Stimulated activated CD4-positive, alpha-beta T cell treated with anti-CD3 and anti-CD28 coated beads, Interleukin-4, amount 100 ng/mL, for 1 hour (primary cell): ENCODE measurements at places on chromosomes 7 and 10.

DNA sequence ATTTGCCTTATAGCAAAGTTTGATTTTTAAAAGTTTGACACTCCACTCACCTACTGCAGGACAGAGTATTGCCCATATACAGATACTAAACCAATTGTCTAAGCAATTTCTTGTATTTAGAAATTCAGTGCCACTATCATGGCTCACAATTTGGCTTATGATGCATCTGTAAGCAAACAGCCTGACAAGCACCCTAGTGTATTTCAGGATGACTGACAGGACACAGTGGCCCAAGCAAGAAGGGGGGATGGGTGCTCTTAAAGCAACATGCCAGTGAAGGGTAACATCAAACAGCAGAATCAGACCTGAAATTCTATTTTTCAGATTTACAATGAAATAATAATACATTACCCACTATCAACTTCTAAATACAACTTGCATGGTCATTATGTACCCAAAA is 30.5 kb downstream of the CTNNA3 start:
- no peak for DNase-seq

DNA sequence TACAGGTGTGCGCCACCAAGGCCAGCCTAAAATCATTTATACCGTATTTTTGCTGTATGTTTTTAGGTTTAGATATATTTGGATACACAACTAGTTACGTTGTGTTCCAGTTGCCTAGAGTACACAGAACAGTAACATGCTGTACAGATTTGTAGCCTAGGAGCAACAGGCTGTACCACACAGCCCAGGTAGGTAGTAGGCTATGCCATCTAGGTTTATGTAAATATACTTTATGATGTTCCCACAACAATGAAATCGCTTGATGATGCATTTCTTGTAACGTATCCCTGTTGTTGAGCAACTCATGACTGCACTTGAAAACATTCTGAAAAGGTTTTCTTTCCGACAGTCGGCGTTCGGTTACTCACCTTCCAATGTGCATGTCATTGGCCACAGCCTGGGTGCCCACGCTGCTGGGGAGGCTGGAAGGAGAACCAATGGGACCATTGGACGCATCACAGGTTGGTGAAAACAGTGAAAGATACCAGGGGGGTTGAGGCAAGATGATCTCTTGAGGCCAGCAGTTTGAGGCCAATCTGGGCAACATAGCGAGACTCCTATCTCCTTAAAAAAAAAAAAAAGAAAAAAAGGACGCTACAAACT is 7.7 kb downstream of the PNLIP start:
- DNase-seq: no peak

GRCh38 chr10:123485341-123485960 is 180.7 kb upstream of the GPR26 start:
- no peak for DNase-seq

DNA sequence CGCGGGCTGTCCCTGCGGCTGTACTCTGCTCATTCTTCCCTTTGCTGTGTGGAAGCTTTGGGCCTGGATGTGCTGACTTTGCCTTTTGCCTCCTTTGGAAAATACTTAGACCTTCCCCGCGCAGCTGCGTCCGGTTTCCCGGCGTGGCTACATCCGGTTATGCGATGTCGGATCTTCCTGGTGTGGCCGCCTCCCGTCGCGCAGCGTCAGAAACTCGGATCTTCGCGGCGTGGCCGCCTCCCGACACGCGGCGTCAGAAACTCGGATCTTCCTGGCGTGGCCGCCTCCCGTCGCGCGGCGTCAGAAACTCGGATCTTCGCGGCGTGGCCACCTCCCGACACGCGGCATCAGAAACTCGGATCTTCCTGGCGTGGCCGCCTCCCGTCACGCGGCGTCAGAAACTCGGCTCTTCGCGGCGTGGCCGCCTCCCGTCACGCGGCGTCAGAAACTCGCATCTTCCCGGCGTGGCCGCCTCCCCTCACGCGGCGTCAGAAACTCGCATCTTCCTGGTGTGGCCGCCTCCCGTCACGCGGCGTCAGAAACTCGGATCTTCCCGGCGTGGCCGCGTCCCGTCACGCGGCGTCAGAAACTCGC is 50.2 kb upstream of the SUN1 start:
- DNase-seq: no peak

GRCh38 chr10:31705136-31705535 is 223.5 kb downstream of the ARHGAP12 start:
- no peak for DNase-seq

DNA sequence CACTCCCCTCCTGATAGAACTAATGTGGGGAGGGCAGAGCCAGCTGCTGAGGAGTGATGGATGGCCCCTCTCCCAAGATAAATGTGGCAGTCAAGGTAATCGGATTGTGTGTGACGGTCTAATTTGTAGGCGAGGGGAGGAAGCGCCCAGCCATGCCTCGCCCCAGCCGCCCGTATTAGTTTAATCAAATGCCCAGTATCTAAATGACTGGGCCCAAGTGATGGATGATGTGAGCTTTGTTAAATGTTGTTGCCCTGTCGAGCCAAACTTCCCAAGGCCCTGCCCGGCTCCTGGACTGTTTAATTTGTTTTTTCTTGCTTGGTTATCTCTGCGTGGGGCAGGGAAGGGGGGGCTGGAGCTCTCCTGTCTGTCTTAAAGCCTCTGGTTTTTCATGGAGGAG is 88.4 kb upstream of the PPIF start:
- no peak for DNase-seq

DNA sequence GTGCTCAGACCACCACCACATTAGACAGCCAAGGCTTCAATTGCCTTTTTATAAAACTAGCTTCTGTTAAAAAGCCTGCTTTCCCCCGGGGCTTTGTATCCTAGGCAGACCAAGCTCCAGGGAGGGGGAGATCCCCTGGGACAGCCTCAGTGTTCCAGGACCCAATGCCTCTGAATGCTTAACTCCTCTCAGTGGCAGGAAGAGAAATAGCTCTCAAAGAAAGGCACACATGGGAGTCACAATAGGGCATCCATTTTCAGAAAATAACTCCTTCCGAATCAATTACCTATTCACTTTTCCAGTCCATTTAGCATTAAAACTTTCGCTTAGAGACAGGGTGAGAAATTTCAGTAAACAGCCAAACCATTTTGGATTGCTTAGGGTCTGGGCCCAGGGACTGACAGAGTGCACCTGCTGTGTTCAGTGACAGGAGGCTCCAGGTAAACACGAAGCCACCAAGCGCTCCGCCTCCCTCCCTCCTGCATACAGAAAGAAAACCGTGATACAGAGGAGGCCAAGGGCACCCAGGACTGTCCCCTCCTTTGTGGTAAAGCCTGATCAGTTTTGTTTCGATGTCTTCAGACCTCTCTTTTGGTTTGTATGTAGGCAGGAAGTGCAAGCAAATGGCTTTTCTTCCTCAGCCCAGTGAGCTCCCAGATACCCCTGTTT is 599.7 kb downstream of the KCNMA1 start:
- DNase-seq: no peak

DNA sequence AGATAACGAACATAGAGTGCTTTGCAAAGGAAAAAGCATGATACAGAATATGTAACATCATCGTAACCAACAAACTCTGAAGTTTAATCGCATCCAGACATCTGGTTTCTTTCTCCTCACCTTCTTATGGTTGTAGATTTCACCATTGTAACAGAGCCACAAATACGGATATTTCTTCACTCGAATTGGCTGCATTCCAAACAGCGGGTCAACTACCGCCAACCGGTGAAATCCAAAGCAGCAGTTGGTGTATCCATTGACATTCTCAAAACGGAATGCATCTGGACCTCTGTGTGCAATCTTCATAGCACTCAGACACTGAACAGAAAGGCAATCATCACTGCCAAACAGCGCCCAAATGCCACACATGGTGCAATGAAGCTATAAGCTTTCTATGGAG is 3.4 kb downstream of the ASNS start:
- DNase-seq: no peak

DNA sequence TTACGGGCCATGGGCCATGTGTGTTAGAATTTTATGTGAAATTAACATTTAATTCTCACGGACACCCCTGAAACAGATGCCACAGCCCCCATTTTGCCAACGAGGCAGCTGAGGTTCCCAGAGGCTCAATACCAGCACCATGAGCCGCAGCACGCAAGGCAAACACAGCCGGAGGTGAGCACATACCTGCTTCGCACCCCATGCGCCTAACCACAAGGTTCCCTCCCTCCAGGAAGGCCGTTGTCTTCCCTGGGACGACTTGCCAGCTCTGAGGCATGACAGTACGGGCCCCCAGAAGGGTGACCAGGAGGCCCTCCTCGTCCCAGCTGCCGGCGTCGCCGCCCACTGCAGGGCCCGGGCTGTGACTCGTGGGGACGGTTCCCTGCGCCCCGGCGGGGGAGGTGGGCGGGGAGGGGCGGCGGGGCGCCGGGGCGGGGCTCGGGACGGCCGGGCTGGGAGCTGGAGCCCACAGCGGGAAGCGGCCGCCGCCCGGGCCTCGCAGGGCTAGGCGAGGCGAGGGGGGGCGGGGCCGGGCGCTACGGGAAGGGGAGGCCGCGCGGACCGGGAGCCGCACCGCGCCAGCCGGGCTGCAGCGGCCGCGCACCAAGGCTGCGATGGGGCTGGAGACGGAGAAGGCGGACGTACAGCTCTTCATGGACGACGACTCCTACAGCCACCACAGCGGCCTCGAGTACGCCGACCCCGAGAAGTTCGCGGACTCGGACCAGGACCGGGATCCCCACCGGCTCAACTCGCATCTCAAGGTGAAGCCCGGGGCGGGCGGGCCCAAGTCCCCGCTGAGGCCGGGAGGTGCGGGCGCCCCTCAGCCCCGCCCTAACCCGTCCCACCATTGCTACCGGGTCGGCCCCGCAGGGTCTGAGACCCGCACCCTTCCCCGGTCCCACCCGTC is at the start of gene CAV2:
Gene CAV2, plus strand, starts transcription at position 571 of the 910 bp plus-strand sequence. Its CDS starts 44 bp downstream, at position 615.
- DNase-seq: peak; percentile 5

DNA sequence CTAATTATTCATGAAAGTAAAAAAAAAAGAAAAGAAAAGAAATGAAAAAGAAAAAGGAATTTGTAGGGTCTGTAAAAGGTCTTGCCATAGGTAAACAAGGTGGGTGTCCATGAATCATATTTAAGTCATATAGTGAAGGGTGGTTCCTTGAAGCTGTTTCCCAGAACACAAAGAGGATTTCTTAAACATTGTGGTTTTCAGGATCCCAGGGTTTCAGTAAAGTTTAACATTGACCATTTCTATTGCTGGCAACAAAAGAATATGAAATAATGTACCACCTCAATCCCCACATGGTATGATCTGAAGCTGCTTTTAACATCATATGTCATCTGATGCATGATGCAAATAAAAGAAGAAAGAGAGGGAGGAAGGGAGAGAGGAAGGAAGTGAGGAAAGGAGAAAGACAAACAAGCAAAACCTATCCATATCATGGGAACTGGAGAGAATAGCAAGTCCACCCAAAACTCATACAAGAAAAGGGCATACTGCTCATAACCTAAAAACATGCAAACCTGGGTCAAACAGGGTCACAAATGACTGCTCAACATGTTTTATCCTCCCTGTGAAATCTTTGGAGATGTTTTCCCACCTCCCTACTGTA is 663.5 kb downstream of the SORCS1 start:
- DNase-seq: no peak

GRCh38 chr7:119748991-119749390 is 524.0 kb upstream of the KCND2 start:
- DNase-seq: no peak

DNA sequence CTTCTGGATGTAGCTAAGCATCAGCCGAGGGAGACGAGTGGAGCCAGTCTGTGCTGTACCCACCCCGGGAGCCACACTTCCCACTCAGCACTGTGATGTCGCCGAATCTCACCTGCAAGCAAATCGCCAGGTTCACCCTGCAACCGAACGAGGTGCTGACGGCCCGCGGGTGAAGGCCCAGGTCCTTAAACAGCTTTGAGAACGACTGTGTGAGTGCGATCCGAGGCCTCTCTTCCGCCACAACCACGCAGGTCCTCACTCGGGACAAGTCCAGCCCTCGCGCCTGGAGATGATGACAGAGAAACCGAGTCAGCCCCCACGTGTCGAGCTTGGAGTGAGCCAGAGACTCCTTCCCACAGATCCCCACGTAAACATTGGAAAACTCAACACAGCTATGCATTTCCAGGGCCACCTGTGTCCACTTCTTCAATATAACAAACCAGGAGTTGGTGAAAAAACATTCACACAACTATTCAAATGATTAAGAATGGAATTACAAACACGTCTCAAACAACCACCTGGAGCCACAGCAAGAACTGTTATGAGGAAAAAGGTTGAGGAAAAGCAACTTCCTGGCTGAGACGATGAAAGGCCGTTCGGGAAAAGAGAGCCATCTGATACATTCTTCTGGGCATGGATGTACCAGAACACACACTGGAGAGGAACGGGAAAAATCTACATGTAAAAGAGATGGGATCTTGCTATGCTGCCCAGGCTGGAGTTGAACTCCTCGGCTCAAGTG is 191.8 kb downstream of the ZMYND11 start:
- no peak for DNase-seq

DNA sequence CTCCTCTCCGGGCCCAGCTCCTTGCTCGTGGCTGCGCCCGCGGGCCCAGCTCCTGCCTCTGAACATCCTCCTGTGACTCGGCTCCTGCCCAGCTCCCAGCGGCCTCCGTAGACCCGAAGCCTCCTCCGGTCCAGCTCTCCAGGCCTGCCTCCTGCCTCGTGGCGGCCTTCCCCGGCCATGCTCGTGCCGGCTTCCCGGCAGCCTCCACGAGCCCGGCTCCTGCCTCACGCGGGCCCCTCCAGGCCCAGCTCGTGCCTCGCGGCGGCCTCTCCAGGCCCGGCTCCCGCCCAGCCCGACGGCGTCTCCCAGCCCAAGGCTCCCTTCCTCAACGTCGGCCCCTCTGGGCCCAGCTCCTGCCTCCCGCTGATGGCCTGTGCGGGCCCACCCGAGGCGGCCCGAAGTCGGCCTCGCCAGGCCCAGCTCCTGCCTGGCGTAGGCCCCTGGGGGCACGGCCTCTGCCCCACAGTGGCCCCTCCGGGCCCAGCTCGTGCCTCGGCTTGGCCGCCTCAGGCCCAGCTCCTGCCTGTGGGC is 16.9 kb upstream of the TMEM248 start:
- DNase-seq: no peak

DNA sequence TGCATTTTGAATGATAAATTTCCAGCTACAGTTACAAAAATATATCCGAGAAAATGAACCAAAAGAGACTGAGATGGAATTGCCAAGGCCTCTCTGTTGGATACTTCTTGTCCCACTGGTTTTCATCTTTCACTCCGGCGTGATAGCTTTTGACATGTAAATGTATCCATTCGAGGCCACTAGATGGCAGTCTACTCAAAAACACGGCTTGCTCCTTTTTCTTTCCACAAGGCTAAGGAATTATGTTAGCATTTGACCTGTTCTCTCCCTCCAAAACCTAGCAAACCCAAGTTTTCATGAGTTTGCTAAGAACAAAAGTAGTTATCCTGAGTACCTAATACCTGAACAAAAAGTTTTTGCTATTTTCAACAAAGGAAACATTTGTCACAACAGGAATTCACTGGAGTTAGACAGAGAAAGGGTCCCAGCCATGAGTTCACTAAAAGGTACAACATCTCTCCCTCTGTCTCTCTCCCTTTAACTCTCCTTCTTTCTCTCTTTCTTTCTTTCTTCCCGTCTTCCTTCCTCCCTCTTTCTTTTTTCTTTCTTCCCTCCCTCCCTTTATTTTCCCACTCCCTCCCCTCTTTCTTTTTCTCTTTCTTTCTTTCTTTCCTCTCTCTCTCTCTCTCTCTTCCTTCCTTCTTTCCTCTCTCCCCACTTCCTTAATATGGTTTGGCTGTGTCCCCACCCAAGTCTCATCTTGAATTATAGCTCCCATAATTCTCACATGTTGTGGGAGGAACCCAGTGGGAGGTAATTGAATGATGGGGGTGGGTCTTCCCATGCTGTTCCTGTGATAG is 207.9 kb upstream of the MYO3A start:
- no peak for DNase-seq
